ENCODE measurements at places on chromosomes 7 and 10.
A peak's percentile ranks its signal among the peaks of the same experiment; 100 is the strongest.

- DNase-seq = peak; percentile 24
Measured at GRCh38 chr7:151658778-151659177, 139.1 kb upstream of the RHEB start.

- DNase-seq = no peak
Measured at GRCh38 chr7:150434240-150434639, 16.2 kb upstream of the GIMAP8 start.

DNA sequence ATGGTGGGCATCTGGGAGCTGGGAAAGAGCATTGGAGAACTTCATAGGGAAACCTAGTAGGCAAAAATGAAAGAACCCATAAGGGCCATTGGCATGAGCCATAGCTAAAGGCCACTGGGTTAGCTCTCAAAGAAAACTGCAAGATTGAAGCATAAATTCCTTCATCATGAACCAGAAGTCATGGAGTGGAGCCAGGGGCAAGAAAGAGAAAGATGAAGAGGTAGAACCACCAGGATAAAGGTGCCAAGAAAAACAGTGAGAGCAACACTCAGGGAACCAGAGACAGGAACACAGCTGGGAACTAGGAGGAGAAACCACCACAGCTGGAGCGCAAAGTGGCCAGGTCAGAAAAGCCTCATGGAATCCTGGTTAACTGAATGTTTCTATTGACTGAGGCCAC is 11.5 kb upstream of the SGMS1 start:
- DNase-seq = no peak

GRCh38 chr7:130020434-130020833 is 30.7 kb downstream of the ZC3HC1 start:
- DNase-seq = no peak

DNA sequence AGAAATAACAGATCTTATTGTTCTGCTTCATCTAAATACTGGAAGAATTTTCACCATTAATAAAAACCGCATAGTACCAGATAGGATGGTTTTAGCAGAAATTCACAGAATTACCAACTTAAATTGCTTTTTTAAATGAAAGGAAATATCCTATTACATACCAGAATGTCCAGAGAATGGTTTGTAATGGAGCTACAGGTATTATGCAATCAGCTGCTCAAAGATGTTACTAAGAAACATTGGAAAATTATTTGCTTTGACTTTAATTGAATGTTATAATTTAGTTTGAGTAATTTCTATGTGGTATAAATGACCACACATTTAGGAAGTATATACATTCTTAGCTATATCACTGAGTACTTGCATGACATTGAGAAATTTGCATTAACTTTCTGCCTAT is 338.3 kb downstream of the ETV1 start:
- no peak for DNase-seq

DNA sequence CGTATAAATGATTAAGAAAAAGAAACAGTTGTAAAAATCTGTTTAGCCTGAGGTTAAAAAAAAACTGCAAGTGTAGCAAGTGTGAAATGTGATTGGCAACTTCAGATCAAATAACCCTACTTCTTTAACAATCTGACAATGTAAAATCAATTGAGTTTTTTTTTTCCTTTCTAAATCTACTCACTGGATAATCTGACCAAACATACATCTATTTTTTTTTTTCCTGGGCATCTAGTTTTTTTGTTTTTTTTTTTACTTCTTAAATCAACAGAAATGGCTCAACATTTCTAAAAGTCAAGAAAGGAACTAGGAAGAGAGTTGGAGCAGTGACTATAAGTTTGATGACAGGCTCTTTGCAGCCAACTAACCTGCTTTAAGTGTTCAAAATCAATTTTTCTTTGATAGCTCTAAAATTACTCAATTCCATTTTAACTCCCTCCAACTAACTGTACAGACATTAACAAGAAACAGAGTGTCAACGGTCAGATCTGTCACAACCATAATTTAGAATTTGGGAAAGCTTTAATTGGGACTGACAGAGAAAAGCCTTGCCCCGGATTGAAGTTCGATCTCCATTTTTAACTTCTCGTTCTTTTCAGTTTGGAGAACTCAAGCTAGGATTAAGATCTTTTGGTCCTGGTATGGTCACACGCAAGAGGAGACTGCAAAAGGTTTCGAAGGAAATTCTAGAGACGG is 1.2 kb downstream of the ARL3 start:
- DNase-seq = peak; percentile 37
